ENCODE measurements at places on chromosomes 2 and 18.
A peak's percentile ranks its signal among the peaks of the same experiment; 100 is the strongest.

DNA sequence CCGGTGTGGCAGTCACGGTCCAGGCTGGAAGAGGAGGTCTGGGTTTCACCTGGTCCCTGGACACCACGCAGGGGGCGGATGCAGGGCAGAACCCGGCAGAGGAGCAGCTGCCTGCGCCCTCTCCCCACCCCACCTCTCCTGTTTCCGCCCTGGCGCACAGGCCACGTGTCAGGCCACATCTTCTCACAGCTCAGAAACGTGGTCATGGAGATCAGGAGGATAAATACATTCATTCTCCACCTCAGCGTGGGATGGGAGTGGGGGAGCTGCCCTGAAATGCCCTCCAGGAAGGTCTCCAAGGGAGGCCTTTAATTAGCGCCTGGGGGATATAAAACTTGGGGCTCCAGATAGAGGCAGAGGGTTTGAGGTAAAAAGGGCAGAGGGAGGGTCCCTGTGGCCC, 142.0 kb downstream of the KCTD1 start:
- no peak for DNase-seq

DNA sequence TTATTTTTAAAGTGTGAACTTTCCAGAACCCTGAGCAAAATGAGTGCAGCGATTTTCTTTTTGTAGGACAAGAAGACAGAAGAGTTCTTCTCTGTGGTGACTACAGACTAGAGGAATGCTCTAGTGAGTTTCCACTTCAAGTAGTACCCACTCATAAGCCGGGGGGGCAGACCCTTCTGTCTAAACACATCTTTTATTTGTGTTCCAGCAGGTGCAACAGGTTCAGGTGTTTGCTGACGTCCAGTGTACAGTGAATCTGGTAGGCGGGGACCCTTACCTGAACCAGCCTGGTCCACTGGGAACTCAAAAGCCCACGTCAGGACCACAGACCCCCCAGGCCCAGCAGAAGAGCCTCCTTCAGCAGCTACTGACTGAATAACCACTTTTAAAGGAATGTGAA, 25.2 kb downstream of the PTRHD1 start:
- no peak for DNase-seq

DNA sequence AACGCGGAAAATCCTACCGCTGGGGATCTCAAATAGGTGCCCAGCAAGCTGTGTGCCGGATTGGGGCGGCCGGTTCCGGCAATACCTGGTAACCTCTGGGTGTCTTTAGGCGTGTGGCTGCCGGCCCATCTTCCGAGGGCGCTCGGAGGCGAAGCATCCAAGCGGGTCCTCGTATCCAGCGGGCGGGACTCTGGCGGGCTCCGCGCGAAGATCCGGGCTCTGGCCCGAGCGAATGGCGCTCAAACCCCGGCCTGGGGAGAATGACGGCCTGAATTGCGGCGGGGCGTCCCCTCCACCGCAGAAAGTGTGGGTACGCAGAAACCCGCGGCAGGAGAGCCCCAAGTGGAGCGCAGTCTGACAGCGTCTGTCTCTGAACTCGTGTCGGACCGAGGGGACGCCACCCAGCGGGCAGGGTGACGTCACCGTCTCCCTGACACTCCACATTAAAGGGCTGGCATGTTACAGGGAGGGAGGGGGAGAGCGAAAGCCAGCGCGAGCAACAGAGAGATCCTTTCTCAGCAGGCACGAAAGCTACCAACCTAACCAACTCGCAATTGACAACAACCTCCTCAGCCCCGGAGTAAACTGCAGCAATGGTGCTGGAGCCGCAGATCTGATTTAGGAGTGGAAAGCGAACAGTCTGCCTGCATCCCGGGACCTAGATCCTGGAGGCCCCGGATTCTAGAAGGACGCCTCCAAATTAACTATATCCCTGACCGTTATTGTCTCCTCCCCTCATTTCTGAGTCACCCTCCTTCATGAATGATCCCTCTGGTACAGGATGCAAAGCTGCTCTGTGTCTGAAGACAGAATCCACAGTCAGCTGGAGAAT, at the start of gene SKOR2:
TSS of gene SKOR2 (minus strand) at position 372 of the 832 bp plus-strand sequence. CDS start 2,477 bp downstream, outside the sequence.
- DNase-seq = no peak

DNA sequence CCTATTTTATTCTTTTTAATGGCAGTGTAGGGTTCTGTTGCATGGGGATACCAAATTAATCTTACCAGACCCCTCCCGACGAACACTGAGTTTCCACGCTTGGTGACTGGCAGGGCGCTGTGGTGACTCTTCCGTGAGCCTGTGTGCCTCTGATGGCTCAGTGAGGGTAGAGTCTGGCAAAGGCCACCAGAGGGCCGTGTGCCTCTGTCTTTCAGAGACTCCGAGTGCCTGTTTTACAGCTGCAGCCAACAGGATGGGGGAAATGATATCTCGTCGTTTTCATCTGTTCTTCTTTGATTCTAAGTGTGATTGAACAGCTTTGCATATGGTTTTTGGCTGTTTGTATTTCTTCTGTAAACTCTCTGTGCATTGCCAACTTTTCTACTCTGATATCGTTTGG, 99.8 kb downstream of the ZNF236 start:
- DNase-seq = peak; percentile 79

DNA sequence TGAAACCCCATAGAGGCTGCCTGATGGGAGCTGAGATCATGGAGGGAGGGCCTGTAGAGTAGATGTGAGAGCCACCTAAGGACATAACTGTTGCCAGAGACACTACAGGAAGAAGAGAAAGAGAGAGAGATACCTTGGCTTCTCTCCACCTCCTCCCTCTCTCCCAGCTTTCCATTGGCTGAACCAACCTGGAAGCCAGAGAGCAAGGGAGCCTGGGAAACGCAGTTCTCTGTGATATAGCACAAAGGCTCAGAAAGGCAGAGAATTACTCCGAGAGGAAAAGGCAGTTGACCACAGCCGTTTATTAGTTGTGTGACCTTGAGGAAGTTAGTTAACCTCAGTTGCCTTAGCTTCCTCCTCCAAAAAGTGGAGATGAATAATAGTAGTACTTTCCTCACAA, 37.7 kb upstream of the MAT2A start:
- DNase-seq = no peak

DNA sequence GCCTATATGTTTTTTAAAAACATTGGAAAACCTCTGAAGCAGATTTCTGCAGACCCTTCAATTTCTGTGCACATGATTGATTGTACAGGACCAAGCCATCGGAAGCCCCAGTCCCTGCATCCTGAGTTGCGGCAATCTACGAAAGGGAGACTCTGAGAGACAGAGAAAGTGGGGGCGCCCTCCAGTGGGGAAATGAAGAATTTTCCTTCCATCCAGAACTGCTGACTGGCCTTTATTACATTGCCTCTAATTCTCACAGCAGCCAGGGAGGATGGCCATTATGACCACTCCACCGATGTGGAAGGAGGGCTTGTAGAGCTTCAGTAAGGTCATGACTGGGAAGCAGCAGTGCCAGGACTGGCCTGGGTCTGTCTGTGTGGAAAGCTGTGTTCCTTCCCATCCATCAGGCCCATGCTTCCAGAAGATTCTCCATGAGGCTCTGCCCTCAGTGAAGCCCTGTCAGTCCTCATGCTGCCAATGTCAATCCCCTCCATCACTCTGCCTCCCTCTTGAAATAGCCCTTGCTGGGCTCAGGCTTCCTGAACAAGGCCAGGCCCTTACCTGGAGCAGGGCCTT, 20.0 kb upstream of the RESP18 start:
- peak; percentile 73 for DNase-seq

GRCh38 chr2:161576421-161576820, 47.8 kb upstream of the SLC4A10 start:
- DNase-seq = no peak

DNA sequence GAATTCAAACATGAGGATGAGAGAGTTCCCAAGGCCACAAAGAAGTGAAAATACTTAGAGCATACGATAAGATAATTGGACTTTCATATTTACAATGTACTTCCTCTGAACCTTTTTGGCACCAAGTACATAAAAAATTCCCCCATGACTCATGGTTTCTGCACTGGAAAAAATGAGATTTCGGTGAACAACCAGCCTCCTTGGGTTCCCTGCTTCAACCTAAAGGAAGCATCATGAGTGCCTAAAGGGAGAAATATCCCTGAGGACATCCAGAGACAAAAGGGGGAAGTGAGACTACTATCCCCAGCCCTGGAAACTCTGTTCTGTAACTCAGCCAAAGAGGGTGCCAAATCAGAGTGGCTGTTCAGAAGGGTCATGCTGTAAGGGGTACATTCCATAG, 562.7 kb upstream of the SLC39A10 start:
- DNase-seq = no peak

DNA sequence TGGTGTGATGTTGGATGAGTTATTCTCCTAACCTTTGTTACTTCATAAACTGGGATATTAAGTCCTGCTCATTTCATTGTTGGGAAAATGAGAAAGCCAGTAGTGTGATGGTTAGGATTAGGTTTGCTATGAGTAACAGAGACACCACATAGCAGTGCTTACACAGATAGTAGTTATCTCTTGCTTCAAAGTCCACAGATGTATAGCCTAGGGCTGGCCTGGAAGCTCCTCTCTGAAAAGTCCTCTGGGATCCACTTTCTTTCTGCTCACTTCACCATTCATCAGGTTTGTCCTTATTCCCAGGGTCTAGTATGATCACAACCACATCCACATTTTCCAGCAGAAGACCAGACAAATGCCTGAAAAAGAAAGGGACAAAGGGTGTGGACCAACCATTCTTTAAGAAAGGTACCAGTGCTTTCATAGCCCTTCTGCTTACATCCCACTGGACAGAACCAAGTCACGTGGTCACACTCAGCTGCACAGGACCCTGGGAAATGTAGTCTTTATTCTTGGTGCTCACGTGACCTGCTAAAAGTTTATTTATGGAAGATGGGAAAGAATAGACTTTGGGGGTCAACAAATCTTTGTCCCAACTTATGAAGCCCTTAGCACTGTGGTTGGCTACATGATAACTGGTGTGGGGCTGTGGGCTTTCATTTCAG, 108.9 kb downstream of the INSIG2 start:
- no peak for DNase-seq

DNA sequence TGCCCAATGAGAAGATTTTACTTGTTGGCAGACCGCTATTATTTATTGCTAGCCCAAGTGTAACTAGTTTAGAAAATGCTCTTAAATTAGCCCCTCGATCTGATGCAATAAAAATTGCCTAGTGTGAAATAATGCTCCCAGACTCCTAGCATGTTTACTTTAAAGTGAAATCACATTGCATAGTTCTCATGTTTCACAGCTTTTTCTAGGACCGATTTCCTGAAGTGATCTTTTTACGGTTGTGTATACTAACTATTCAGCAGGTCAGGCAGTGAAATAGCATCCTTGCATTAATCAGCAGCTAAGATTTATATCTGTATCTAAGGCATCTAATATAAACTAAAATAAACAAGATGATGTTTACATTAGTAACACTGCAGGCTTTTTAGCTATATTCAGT, 52.4 kb downstream of the PMS1 start:
- DNase-seq = no peak

GRCh38 chr2:7292154-7292691, 375.0 kb downstream of the RNF144A start:
- DNase-seq = no peak

DNA sequence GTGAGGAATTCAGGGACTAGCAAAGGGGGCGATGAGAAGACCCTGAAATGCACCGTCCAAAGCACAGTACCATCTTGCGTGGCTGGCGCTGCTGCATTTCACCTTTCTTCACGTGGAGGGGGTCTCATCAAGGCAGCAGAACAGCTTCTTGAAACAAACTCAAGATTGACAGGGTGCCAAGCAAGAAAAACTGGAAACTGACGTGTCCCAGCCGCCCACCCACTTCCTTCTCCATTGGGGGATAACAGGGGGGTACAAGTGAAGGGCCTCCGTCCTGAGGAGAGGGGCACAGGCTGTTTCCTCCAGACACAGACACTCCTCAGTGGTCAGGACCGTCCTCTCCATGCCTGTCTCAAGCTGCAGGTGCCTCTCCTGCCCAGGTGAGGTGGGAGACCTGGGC, 32.5 kb downstream of the HDAC4 start:
- no peak for DNase-seq

GRCh38 chr2:179612108-179612507, 249.3 kb downstream of the ZNF385B start:
- DNase-seq = no peak

DNA sequence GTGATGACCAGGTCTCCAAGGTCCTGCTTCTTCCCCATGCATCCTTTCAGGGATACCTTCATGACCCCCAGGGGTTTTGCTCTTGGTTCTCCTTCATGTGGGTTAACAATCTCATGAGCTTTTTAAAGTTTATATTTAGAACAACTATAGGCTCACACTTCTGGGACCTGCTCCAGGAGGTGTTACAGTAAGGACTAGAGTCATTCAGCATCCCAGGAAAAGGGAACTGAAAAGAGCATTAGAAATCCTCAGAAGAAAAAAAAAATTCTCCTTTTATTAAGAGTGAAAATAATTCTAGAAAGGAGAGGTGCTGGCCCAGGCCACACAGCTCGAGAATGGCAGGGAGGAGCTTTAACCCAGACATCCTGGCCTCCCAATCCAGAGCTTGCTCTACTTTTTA, 66.5 kb downstream of the SETBP1 start:
- DNase-seq = no peak

DNA sequence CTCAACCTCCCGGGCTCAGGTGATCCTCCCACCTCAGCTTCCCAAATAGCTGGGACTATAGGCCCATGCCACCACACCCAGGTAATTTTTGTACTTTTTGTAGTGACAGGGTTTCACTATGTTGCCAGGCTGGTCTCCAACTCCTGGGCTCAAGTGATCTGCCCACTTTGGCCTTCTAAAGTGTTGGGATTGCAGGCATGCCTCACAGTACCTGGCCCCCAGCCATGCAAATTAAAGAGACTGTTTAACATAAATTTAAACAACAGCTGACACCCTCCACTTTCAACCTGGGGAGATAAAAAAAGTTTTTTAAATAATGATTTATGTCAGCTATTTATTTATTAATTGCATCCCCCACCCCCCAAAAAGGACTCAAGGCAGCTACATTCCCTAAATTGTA, 234.7 kb downstream of the CCDC178 start:
- no peak for DNase-seq

- no peak for DNase-seq
These were observed 154.2 kb upstream of the KYNU start for GRCh38 chr2:142723236-142723635.

GRCh38 chr2:58535182-58535581, 294.1 kb upstream of the FANCL start:
- peak; percentile 41 for DNase-seq

DNA sequence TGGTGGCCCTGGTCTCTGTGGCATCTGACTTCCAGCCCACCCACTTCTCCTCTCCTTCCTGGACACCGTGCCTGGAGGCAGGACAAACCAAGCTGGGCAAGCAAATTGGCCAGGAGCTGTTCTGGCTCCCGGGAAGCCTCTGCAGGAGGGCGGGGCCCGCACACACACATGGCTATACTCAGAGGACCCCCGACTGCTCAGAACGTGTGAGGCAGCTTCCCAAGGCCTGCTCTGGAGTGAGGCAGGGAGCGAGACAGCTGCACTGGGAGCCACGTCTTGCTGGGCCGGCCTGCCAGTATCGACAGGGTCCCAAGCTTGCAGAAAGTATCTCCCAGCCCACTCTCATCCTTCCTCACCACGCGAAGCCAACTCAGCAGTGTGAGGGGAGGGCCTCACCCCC, 257.3 kb downstream of the TWIST2 start:
- no peak for DNase-seq
